ENCODE measurements at places on chromosomes 12 and 14.
A peak's percentile ranks its signal among the peaks of the same experiment; 100 is the strongest.

GRCh38 chr12:1318327-1319031 lies 275.9 kb downstream of the FBXL14 start:
- DNase-seq, result peak; percentile 76

DNA sequence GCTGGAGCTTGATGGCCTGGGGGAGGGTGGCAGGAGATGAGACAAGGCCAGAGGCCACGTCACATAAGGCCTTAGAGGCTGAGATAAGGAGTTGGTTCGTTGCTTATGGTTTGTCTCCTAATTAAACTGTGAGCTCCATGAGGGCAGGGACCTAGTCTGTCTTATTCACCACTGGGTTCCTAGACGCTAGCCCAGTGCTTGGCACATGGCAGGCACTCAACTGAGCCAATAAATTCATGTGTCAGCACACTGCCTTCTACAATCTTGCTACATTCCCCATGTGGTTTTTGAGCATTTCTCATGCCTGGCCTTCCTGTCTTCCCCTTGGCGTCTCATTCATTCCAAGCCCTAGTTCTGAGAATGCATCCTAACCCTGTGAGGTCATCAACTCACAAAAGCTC lies 92.5 kb upstream of the MED13L start:
- peak; percentile 75 for DNase-seq

DNA sequence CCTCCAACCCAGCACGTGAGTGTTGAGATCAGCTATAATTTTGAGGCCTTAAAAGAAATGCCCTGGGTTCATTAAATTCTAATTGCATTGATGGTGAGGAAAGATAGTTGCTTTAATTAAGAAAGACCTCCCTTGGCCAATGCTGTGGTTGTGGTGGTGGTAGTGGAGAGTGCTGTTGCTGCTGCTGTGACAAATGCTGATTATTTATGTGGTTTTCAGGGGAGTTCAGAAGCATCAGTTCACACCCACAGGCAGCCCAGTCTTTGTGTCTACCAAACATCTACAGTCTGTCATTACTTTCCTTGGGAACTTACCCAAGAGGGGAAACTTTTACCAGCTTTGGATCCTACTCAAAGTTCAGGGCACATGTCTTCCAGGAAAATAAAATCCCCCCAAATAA lies 178.4 kb upstream of the PARP11 start:
- DNase-seq, result no peak

- no peak for DNase-seq
Measured at GRCh38 chr14:89959853-89960445, 4.2 kb downstream of the TDP1 start.

DNA sequence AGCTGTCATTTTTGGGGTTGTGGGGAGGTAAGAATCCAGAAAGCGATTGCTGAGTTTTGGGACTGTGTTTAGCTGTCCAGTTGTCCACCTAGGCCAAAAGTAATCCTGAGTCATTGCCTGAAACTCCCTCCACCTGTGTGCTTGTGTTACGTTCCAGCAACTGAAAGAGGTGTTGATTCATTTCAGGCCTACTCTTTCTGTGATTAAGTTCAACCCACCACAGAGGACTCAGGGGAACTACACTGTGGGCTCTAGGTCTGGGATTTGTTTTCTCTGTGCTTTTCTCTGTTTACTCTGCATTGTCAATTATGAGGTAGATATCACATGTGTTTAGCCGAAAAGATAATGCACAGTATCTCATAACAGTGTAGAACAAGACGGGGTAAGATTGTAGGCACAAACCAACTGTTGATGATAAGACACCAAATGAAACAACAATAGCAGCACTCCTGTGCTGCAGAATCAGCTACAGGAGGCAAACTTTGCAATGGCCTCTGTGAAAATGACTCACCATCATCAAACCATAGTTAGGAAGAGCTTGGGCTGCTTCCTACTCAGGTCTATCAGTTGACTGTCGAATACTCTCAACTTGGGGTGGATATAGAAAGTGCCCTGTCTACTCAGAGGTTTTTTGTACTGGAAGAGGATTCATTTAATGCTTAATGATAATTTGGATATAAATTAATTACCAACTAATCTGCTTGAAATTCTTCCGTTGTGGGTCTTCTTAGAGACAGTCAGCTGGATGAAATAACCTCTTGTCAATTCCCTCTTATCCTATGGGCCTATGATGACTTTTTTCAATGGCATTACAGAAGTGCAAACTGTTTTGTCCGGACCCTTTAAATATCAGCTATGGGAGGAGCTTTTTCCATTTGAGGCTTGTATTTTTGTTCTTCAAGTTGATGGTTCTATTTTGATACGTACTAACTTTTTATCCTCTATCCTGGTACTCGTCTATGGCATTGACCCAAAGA lies 385.9 kb downstream of the BMP4 start:
- no peak for DNase-seq

DNA sequence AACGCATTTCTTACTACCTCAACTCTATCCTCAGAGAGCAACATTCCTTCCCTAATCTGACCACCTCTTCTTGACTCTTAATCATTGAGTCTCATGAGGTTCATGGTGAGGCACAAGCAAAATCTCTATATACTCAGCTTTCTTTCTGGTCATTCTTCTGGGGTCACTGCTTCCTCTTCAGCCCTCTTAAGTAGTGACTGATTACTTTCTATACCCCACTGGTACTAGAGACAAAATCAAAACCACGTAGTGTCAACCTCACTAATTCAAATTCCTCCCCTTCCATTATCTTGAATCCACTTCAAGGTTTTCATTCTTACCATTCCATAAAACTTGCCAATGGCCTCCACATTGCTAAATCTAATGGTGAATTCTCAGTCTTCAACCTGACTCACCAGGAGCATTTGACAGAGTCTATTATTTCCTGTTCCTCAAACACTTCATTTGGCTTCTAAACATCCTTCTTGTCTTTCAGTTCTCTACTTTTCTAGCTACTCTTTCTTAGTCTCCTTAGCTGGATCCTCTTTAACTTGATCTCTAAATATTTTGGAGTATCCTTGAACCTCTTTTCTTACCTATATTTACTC lies 6.8 kb downstream of the WDHD1 start:
- DNase-seq, result peak; percentile 52

Measured in GM23248 (cell line).